ENCODE measurements at places on chromosomes 16 and 17. TPM values are rescaled to one million over a fixed set of nuclear protein-coding genes. Genes with fewer than 3 reads are reported as not detected.
A peak's percentile ranks its signal among the peaks of the same experiment; 100 is the strongest.

GRCh38 chr16:88487920-88488851 lies 35.1 kb downstream of the ZFPM1 start:
- no peak for DNase-seq

DNA sequence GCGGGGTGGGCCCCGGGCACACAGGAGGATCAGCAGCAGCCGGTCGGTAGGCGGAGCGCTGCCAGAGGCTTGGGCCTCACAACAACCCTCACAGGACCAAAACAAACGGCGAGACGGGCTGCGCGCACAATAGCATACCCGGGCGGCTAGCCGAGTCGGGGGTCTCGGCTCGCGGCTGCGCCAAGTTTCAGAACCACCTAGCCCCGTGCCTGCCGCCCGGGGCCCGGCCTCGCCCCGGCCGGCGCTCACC lies 732 bp downstream of the ULK2 start:
- DNase-seq: peak; percentile 65

- no peak for DNase-seq
Observed at GRCh38 chr17:77651988-77652387, 306.5 kb upstream of the TNRC6C start.

DNA sequence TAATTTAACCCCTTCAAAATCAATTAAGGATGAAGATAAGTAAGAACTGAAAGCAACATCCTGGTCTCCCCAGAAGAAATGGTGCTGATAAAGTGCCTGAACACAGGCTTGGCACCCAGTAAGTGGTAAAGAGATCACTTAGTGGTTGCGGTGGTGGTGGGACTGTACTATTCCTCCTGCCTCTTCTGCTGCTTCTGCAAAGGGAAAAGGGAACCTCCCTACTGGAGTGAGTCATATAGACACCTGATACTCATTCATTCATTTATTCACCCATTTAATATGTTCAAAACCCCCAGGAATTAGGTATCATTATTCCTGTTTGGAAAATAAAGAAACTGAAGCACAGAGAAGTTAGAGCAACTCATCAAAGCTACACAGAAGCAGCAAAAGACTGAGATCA lies 60.6 kb downstream of the CDYL2 start:
- DNase-seq: peak; percentile 25

DNA sequence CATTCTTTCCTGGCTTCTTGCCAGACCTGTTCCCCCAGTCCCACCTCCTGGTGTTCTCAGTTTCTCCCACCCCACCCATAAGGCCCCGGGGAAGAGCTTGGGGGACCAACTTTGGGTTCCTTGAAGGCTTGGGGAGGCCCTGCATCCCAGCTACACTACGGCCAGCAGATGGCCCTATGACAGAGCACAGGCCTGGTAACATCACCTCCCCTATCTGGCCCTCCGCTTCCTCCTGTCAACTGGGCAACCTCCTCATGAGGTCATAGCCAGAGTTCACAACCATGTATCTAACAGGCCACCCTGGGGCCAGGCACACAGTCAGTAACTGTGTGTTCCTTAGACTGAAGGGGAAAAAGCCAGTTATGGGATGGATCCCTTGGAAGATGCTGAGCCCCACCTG lies 31.4 kb downstream of the MYO15A start:
- DNase-seq: no peak

DNA sequence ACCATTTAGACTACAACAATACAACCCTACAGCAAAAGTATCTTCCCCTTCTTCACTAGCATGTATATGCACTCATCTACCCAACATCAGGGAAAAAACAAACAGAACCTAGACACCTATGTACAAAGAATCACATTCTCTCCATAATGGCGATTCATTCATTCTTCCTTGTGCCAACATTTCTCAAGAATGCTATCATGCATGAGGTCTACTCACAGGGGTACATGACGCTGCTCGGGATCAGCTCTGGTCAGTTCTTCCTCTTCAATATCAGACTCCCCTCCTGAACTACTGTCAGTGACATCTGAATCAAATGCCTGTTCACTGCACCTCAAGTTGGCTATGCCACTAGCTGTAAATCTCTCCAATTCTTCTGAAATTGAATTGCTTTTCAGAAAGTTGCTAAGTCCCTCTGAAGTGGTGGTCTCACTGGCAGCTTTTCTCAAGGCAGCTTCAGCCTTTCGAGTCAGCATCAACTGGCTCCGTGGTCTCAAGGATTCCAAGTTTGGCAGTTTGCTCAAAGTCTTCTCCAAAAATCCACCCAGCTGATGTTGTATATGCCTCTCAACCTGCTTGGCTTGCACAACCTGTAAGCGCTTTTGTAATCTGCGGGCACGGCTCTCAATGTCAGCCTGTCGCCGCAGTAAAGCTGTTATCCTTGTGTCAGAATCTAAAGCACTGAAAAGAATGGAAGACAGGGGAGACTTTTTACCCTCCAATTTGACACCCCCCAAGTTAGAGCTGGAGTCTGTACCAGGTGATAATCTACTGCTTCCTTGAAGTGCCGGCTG lies 22.4 kb downstream of the KANSL1 start:
- no peak for DNase-seq

GRCh38 chr17:40291281-40291664 lies 3.6 kb downstream of the CDC6 start:
- DNase-seq: no peak

- no peak for DNase-seq
Observed at GRCh38 chr17:81641825-81642489, 5.0 kb downstream of the TSPAN10 start.

The ADGRG3 gene
- not detected for total RNA-seq

The PRAC1 gene
- not detected for total RNA-seq
